Effector memory CD4-positive, alpha-beta T cell (primary cell): ENCODE measurements at places on chromosomes 7 and 10.

DNA sequence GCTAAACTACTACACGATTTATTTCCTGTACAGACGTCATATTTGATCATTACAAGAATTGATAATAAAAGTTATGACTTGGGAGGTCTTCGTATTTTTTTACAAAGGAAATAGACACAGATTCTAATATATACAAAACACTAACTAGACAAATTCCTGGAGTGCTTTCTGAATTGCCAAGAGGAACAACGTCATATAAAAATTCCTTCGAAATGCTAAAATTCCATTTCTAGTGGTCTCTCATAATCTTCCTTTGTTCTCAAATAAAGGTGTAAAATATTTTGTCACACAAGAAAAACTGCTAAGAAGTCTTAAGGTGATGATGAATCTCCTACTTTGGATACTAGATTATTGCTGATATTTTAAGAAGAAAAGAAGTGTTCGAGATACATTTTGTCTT lies 85.4 kb downstream of the CDK6 start:
- DNase-seq = no peak

DNA sequence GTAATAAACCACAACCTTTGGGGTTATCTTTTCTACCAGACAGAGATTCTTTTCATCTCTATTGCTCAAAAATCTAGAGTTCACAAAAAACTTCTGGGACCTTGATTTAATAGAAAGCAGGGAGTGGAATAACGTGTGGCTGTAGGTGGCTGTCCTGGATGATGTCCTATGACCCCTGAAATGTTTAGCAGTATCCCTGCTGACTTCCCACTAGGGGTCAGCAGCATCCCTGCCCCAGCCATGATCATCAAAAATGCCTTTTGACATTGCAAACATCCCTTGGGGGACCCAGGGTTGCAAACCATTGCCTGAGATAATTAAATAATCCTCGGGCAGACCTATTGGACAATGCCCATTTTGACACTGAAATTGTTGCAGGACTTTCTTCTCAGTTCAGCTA lies 177.1 kb downstream of the USP6NL start:
- DNase-seq = no peak

- DNase-seq = no peak
Measured at GRCh38 chr7:91264046-91264923, at the start of gene FZD1. TSS of gene FZD1 (plus strand) at chr7:91264433. CDS start at chr7:91264881, 448 bp downstream.

GRCh38 chr7:111647881-111648280 lies 85.6 kb upstream of the IMMP2L start:
- DNase-seq = no peak

DNA sequence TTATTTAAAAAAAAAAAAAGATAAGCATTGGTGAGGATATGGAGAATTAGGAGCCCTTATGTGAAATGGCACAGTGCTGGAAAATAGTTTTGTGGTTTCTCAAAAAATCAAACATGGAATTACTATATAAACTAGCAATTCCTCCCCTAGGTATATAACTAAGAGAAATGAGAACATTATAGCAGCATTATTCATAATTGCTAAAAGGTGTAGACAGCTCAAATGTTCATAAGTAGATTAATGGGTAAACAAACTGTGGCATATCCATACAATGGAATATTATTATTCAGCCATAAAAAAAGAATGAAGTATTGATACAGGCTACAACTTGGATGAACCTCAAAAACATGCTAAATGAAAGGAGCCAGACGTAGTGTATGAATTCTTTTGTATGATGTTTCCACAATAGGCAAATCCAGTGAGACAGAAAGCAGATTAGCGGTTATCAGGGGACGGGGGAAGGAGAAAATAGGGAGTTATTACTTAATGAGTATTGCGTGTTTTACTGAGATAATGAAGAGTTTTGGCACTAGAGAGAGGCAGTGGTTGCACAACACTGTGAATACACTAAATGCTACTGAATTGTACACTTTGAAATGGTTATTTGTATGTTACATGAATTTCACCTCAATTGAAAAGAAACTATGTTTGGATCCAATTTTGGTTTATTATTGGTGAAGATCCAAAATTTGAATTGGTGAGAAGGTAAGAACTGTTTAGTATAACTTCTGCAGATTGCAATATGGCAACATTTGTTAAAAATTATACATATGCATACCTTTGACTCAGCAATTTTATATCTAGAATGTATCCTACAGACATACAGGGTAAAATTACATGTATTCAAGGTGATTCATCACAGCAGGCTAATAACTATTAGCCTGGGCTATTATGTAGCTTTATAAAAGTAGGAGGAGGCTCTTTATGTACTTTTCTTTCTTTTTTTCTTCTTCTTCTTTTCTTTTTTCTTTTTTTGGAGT lies 69.7 kb downstream of the VCL start:
- no peak for DNase-seq

DNA sequence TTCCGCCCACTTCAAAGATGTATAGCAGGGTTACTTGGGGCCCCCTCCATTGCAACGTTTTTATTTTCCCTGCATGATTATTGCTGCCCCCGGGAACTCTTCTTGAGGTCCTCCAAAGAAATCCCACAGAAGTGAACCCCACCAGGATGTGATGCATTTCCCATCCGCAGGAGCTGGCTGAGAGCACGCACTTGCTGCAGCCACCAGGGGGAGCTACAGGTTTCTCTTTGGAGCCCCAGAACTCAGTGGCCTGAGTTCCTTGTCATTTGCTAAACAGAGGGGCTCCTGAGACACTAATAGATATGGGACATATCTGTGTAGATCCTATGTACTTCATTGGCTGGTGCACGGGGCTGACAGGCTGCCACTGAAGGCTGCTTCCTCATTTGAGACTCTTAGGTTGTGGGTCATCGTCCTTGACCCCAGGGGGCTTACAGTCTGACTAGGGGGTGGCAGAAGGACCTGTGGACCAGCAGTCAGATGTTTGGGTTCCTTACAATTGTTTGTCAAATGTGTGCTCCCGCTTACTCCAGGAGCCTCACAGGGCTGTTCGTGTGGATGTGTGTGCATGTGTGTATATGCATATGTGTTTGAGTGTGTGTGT lies 52.3 kb upstream of the ENO4 start:
- DNase-seq = peak; percentile 7

GRCh38 chr7:111987115-111987826 lies 218.9 kb downstream of the DOCK4 start:
- DNase-seq = no peak

GRCh38 chr10:101453318-101453717 lies 99.4 kb downstream of the BTRC start:
- no peak for DNase-seq

GRCh38 chr7:88279323-88279722 lies 27.4 kb downstream of the STEAP4 start:
- DNase-seq = no peak

DNA sequence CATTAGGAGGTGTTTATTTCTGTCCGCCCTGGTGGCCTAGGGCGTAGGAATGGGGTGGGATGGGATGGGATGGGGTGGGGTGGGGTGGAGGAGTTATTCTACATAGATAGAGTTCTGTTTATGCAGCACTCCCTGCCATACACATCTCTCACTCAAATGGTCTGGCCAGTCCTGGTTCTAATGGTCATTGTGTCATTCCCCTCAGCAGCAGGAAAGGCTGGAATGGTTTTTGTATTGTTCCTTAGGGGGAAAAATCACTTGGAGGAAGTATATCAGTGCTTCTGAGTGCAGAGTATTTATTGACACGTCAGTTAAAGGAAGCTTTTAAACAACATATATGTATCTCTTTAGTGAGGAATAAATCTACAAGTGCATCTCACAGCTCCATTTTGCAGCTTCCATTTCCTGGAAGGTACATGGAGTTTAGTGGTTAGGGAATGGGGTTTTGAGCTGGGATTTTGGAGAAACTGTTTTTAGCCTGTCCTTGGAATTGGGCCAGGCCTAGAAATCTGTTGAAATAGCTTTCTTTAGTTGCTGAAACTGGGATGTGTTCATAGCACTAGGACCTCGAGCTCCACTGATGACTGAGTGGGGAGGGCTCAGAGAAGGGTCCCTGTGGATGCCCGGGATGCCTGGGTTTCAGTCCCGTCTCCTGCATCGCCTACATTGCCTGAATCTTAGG lies 8.3 kb downstream of the TSPAN14 start:
- DNase-seq = no peak

GRCh38 chr10:91805110-91805838 lies 7.0 kb downstream of the TNKS2 start:
- DNase-seq = no peak

DNA sequence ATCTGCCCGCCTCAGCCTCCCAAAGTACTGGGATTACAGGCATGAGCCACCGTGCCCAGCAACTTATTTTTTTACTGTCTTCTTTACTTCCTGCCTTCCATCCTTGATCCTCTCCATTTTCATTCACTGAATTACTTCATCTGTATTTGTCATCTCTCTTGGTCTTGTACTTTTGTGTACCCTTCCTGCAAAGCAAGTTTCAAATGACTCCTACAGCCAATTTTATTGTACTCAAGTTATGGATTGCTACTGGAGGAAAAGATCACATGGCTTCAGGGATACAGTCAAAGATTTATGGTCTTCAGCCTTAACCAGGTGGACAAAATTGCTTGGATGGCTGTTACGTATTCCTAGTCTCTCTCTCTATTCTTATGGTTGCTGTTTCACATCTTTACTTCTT lies 22.6 kb downstream of the SEPTIN7 start:
- DNase-seq = no peak

- DNase-seq = no peak
Measured at GRCh38 chr7:68476966-68477365, 1121.3 kb upstream of the AUTS2 start.

- DNase-seq = no peak
Measured at GRCh38 chr10:84084342-84084741, 55.0 kb upstream of the GHITM start.

- DNase-seq = no peak
Measured at GRCh38 chr10:30830315-30831230, 201.0 kb upstream of the LYZL2 start.

- DNase-seq = no peak
Measured at GRCh38 chr10:132066186-132066585, 440 bp downstream of the JAKMIP3 start.

- no peak for DNase-seq
Measured at GRCh38 chr10:48494611-48495010, 110.3 kb downstream of the ARHGAP22 start.

GRCh38 chr10:3782451-3783315 lies 2.3 kb downstream of the KLF6 start:
- DNase-seq = peak; percentile 62

GRCh38 chr10:102299873-102300272 lies 54.5 kb downstream of the GBF1 start:
- no peak for DNase-seq

GRCh38 chr10:65312876-65313275 lies 1613.0 kb upstream of the LRRTM3 start:
- DNase-seq = no peak

DNA sequence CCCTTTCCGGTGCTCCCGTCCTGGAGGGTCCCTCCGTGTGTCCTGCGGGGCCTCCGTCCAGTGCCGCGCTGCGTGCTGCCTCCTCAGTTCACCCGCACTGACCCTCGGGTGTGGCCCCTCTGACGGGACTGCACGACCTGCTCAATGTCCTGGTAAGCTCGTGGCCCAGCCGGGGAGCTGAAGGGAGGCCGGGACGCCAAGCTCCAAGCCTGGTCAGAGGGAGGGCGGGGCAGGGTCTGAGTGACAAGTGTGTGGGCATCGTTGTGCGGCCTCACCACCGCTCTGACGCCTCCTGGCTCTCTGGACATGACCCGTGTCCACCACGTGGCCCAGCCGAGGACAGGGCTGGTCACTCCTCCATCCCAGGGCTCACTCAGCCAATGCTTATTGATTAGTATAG lies 25.9 kb downstream of the FAM20C start:
- DNase-seq = no peak

GRCh38 chr7:158362912-158363905 lies 224.4 kb downstream of the PTPRN2 start:
- DNase-seq = no peak

DNA sequence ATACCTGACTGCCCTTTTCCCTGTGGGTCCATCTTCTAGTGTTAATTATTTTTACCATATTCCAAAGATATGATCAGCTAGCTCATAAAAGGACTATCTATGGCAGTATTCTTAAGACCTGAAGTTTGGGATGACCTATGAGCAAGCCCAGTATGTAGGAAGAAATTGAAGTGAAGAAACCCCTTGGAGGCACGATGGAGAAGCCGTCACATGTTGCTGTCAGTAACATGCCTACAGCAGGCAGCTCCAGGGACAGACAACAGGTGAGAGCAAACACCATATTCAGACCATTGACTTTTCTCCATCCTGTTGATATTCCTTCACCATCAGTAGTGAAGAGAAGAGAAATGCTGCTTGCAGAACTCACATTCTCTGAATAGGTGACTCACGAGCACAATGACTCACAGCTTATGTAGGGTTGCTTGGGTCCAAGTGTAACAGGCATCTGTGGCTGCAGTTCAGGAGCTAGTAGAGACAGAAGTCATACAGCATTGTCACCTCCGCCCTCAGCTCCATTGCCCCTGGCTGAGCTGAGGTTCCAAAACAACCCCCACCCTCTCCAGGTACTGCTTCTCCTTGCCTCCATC lies 8.4 kb upstream of the LYZL2 start:
- DNase-seq = no peak

DNA sequence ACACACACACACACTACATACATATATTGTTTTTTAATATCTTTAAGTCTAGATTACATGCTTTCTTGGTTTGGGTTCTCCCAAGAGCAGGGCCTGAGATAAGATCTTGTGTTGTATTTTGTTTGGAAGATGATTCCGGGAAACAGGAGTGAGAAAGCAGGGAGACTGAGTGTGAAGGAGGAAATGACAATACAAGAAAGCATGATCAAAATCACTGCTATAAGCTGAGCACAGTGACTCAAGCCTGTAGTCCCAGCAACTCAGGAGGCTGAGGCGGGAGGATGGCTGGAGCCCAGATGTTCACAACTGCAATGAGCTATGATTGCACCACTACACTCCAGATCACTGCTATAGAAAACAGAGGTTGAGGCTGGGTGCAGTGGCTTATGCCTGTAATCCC lies 267.6 kb downstream of the SKIDA1 start:
- DNase-seq = no peak

DNA sequence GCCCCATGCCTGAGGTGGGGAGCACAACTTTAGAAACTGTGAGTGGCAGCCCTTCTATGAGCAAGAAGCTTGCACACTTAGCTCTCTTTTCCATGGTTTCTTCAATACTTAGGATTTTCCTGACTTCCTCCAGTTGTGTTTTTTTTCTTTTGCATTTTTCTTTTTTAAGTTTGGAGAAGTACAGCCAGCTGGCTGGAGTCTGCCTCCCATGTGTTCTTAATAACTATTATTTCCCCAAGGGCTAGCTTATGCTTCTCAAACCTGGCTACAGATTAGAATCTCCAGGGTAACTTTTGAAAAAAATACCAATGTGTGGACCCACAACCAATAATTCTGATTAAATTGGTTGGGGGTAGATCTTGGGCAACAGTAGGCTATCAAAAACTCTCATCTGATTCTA lies 37.4 kb upstream of the MEOX2 start:
- no peak for DNase-seq

DNA sequence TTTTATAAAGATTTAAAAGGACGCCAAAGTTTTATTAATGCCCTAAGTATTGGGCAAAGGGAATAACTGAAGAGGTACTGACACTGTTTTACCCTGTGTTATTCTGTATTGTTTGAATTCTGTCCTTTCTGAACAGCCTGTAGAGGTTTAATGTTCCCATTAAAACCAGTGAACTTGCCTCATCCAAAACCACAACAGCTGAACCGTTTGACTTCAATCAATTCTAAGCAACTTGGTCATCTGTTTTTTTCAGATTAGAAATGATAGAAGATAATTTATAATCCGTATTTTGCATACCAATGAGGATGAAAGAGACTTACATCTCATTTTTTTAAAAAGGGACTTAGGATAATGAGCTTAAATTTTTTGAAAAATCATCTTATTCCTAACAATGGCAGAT lies 40.4 kb downstream of the HACD1 start:
- no peak for DNase-seq

GRCh38 chr7:158401826-158402225 lies 185.8 kb downstream of the PTPRN2 start:
- no peak for DNase-seq

- no peak for DNase-seq
Measured at GRCh38 chr10:36324831-36325230, 682.7 kb upstream of the FZD8 start.
